Liver (tissue), 10 donors: ENCODE measurements at places on chromosomes 7 and 10. TPM values are rescaled to one million over a fixed set of nuclear protein-coding genes. Genes with fewer than 3 reads are reported as not detected.

GRCh38 chr10:19302117-19302516, 253.5 kb downstream of the MALRD1 start:
- no peak for DNase-seq

GRCh38 chr10:100802196-100802595, 56.8 kb downstream of the PAX2 start:
- no peak for DNase-seq

DNA sequence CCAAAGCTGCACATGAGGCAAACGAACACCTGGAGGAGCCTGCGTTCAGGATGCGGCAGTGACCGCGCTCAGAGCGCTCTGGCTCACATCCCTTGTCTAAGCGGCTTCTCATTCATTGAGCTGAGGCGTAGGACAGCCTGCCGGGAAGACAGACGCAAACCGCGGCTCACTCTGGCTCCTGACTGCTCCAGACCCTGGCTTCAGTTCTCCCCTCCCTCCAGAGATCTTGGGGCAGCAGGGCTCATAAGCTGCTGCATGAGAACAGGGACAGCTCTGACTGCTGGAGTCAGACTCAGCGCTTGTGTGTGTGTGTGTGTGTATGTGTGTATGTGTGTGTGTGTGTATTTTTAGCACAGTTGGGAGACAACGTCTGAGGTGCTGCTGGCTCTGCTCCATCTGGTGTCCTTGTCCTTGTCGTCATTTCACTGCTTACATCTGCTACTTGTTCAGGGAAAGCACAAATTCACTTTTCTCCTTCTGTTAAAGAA, 15.8 kb upstream of the LYZL2 start:
- DNase-seq, result no peak

- DNase-seq, result no peak
These were observed 11.3 kb downstream of the OIT3 start for GRCh38 chr10:72904806-72905205.

- DNase-seq, result peak; percentile 36
These were observed 60.8 kb downstream of the MDH2 start for GRCh38 chr7:76108540-76109233.

- DNase-seq, result no peak
These were observed 318.3 kb upstream of the ZMIZ1 start for GRCh38 chr10:78750418-78750817.

Gene TMEM176B
- 382 TPM for total RNA-seq

- no peak for DNase-seq
These were observed 27.9 kb downstream of the KAZALD1 start for GRCh38 chr10:101089520-101090299.

Gene CYP3A7
- 81.2 TPM for total RNA-seq

DNA sequence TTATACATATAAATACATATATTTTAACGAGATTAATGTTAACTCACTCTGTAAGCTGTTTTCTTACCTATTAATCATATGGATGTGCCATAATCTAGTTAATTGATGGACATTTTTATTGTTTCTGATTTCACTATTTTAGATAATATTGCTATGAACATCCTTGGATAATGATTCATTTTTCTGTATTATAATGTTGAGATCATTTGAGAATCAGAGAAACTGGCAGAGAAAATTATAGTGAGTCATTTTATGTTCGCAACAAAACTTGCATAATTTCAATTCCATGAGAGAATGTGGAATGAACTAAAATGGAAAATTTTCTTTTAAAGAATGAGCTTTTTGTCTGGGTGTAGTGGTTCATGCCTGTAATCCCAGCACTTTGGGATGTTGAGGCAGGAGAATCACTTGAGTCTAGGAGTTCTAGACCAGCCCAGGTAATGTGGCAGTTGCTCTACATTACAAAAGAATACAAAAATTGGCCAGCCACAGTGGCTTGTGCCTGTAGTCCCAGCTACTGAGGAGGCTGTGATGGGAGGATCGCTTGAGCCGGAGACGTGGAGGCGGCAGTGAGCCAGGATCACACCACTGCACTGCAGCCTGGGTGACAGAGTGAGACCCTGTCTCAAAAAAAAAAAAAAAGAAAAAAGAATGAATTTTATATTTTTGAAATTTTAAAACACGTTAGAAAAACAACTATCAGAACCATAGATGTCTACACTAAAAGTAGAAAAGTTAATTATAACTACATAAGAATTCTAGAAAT, 40.5 kb downstream of the PAPSS2 start:
- DNase-seq, result no peak

DNA sequence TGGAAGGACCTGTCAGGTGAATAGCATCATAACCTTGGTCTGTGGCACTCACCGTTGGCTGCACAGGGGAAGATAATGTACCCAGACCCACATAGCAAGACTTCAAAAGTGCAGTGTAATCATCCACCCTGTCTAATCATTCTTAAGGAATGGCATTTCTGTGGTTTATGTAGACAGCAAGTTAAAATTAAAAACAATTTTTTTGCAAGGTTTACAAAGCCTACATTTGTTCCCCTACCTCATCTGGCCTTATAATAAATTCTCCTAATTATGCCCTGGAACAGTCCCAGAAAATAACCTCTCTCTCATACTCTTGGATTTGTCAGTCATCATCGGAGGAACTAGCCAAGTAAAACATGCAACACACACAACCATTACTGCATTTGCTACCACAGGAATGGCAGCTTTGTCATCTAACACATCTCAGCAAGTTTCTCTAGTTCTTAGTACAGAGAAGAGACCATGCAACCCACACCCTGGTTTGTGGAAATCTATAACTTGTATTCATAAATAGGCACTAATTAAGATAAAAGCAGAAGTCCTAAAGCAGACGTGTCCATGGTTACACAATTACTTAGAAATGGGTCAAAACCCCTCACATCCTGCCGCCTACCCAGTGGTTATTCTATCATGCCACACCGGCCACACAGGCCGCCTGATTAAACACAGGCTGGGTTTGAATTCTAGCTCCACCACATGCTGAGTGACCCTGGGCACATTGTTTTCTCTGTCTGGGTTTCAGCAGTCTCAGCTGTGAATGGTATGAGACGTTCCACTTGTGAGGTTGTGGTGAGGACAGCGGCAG, 19.1 kb downstream of the ABLIM1 start:
- no peak for DNase-seq

GRCh38 chr10:79002336-79002735, 66.4 kb upstream of the ZMIZ1 start:
- no peak for DNase-seq

GRCh38 chr10:103727991-103728689, 127.2 kb downstream of the SH3PXD2A start:
- no peak for DNase-seq

DNA sequence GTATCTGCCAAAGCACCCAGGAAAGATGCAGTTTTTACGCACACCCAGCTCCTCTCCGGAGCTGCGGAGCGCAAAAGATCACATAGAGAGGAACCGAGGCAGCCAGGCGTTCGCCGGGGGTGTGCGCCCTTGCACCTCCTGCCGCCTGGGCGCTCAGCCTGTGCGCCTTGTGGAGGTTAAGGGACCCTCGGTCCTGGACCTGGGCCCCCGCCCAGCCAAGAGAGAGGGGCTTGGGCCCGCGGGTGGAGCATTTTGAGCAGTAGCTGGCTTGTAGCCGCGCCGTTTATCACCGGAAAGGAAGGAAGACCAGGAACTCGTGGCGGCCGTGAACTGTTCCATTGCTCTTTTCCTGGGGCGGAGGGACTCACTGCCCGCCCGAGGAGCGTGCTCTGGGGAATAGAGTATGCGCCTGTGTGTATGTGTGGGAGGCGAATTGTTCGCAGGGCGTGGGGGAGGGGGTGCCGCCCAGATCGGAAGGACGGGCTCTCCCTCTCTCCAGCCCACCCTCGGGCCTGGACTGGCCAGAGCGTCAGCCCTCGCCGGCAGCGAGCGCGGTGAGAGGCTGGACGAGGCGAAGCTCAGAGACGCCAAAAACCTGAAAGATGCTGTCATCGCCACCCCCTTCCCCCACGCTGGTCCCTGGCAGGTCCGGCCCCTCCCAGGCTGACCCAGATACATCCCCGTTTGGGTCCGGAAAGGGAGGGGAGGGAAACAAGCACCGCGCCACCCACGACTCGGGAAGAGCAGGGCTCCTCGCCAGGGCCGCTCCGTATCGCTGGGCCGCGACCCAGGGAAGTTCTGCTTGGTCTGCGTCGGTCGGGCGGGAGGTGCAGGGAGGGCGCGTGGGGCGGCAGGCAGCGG, 1.2 kb upstream of the WNT2 start:
- DNase-seq, result no peak

Gene MET
- 39.9 TPM for total RNA-seq

DNA sequence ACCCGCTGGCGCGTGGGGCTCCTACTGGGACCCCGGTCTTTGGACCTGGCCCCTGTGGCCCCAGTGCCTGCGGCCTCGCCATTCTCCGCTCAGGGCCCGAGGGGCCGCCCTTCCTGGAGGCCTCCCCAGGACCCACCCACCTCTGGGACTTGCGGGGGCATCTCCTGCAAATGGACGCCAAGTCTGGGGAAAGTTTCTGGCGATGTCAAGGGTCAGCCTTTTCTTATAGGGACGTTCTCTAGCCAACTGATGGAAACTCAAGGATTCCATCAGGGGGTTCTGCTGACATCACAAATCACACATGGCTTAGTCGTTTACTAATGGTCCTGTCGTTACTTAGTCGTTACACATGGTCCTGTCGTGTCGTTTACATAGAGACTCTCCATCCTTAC, 57.7 kb upstream of the RHOBTB1 start:
- DNase-seq, result no peak

DNA sequence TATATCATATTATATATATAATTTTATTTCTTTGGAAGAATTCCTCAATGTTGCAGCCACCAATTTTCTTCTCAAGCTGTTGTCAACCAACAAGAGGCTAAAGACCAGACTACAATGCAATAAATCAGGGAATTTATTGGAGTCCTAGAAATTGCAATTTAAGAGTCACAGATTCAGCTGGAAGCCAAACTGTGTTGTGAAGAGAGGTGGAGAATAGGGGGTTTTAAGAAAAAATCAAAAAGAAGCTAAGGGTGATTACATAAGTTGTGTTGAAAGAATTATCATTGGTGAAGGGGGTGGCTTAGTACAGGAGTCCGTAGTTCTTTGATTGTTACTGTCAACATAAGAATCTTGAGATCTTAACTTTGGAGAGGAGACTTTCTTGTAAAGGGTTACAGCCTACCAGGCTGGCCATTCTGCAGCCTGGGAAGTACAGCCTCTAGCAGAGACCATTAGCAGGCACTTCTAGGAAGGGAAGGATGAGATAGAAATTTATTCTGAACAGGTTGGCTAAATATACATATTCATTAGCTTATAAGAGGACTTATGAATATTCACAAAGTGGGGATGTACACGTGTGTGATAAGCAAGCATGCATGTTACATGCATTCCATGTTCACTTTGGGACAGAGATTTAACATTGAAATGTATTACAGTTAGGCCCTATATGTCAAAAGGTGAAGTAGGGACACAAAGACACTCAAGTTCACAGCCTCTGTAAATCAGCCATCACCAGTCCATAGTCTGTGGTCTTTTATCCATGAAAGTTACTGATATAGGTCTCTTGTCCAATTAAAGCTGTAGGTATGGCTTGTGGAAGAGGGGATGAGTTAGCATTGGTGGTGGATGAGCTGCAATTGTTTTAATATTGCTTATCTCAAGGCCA, 8.3 kb upstream of the TMEM168 start:
- DNase-seq, result no peak

DNA sequence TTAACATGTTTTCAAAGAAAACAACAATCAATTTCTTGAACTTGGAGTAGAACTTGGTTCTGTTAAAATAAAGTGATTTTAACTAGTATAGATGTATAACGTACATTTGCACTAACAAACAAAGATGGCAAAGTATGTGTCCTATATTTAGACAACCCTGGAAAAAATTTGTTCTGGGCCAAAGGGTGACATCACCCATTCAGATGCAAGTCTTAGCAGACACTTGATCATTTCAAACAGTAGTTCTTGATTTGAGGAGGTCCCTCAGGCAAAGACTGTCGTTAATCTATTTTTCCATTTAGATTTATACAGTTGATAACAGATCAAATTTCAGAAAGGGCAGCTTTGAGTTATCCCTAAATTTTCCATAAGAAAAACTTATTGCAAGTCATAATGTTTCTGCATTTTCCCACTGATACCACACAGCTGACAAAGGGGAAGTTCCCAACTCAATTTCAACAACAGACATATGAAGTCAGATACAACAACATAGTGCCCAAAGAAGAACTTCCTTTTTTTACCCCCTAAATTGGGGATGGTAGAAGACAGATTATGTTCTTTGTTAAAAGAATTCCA, 5.2 kb downstream of the NMT2 start:
- DNase-seq, result no peak

Gene RBP4
- 1,174 TPM for total RNA-seq

Gene OPN1SW
- not detected for total RNA-seq

Gene PDGFA
- 5.1 TPM for total RNA-seq

GRCh38 chr10:29737074-29737593, 102.4 kb upstream of the SVIL start:
- no peak for DNase-seq

- no peak for DNase-seq
These were observed 94.5 kb downstream of the MAD1L1 start for GRCh38 chr7:2138146-2138765.

Gene BHLHA15
- 1.8 TPM for total RNA-seq

DNA sequence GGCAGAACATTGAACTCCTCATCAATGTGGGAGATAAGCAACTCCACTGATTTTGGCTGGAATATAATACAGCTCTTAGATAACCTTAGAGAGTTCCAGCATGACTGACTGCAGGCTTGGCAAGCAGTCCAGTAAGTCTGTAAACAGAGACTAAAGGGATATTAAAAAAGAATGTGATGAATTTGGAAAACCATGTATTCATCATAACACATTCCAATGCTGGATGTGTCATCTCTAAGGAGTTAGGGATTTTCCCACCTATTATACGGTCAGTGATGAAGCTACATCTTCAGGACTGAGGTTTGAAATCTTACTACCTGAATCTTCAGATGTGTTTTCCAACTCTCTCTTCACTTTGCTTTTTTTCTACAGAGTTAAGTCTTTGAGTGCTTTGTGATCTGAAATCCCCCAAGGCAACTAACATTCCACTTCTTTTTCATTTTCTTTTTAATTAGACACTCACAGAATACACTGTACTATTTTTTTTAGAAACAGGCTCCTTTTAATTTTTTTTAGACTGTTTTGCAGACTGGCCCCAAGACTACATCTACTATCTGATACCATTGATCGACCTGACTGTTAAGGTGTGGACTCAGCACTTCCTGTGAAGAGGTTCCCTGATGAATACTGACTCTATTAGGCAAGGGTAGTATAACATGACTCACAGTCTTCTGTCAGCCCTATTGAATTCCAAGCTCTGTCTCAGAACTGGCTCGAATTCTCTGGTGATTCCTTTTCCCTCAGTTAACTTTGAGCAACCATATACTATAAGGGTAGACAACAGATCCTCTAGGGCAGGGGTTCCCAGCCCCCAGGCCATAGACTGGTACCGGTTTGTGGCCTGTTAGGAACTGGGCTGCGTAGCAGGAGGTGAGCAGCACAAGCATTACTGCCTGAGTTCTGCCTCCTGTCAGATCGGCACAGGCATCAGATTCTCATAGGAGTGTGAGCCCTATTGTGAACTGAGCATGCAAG, 678.2 kb downstream of the GRM8 start:
- no peak for DNase-seq

Gene HYCC1
- total RNA-seq, result 19.0 TPM

Gene SUFU
- total RNA-seq, result 3.8 TPM

DNA sequence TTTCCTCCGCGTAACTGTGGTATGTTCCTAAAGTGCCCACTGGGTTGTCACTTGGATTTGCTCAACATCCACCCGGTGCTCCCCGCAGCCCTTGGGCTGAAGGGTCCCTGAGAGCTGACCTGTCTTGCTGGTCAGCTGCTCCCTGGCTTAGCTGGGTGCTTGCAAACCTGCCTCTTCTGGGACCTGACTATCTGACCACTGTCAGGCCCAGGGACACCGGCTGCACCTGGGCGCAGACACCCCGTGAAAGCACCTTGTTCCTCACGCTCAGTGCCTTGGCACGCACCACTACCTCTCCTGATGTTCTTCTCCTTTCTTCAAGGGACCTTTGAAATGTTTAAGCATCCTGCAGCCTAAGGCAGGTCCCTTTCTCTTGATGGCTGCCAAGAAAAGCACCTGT, 26.6 kb upstream of the LARP4B start:
- no peak for DNase-seq
